ENCODE measurements at places on chromosomes 16 and 17.

DNA sequence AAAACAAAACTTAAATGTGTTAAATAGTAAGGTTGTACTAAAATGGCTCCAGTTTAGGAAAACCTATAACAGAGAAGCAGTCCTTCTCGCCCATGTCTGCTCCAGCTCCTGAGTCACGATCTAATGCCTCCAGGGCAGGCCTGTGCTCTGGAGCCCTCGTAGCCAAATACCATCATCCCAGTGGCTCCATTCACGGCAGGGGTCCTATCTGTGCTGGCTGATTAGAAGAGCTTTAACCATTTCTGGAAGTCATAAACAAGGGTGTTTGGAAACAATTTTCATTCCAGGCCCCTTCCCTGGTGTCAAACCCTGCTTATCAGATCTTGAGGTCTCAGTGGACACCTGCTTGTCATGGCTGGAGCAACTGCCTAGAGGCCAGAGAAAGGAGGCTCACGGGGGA is 336.9 kb downstream of the SOX9 start:
- DNase-seq: no peak

- no peak for DNase-seq
Measured at GRCh38 chr16:5070431-5071186, 1.0 kb upstream of the ALG1 start.

GRCh38 chr16:26595199-26595598 is 471.5 kb upstream of the C16orf82 start:
- no peak for DNase-seq

DNA sequence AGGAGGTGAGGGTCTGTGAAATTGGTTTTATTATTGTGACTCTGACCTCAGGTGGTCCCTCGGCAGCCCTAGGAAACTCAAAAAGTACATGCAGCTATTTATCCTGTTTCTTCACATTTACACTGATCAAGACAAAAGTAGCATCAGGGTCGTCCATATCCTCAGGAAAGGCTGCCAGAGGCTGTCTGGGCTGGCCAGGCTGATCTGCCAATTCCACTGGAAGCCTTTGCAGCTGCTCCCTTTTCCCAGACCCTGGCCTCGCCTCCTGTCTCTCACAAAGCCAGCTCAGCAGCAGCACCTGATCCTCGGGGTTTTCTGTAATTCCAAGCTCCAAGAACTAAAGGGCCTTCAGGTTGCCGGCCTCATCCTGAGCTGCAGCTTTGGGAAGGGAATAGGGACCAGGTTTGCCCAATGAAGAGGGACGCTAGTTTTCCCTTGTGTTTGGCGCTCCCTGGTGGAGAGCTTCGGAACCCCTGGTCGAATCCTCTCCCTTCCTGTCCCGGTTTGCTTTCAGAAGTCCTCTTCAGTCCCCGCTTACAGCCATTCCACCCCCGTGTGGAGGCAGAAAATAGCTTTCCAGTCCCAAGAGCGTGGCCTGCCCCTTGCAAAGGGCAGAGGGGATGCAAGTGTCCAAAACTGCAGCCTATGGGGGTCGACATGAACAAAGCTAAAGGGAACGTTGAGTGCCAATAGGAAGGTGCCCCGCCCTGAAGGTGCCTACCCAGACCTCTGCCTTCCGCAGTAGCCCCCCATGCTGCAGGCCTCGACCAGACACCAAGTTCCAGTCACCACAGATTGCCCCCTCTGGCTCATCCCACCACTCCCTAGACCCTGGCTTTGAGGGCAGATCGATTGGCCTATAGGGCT is 13.4 kb downstream of the MFSD6L start:
- DNase-seq: peak; percentile 14

- peak; percentile 29 for DNase-seq
Measured at GRCh38 chr16:31471875-31472708, at the start of gene TGFB1I1. Gene TGFB1I1 (plus strand): TSS chr16:31472152. CDS start chr16:31472189, 37 bp downstream.

GRCh38 chr16:85291302-85292148 is 179.3 kb upstream of the CIBAR2 start:
- DNase-seq: no peak

GRCh38 chr16:48597563-48598387 is 12.2 kb downstream of the N4BP1 start:
- no peak for DNase-seq

GRCh38 chr17:42537156-42537805 is 1.2 kb downstream of the NAGLU start:
- no peak for DNase-seq

GRCh38 chr17:45313996-45314740 is 2.7 kb downstream of the MAP3K14 start:
- no peak for DNase-seq

- peak; percentile 23 for DNase-seq
Measured at GRCh38 chr16:66717112-66717675, 20.7 kb upstream of the CMTM4 start.

DNA sequence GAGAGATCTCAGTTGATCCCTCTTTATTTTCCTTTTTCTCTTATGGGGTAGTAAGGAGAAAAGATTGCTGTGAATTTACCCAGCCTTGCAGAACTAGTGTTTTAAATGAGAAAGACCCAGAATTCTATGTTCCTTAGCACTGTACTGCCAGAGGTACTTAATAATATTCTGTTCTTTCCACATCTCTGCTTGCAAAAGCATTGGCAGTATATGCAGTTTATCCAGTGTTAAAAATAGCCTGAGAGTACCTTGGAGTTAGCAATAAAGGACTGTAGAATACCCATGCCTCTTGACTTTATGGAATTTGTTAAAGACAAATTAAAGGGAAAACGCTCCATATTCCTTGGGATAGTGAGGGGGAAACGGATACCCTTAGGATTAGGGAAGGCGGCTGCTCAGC is 11.9 kb downstream of the SLC7A6 start:
- no peak for DNase-seq

GRCh38 chr17:2309338-2310154 is 5.8 kb downstream of the SRR start:
- no peak for DNase-seq

DNA sequence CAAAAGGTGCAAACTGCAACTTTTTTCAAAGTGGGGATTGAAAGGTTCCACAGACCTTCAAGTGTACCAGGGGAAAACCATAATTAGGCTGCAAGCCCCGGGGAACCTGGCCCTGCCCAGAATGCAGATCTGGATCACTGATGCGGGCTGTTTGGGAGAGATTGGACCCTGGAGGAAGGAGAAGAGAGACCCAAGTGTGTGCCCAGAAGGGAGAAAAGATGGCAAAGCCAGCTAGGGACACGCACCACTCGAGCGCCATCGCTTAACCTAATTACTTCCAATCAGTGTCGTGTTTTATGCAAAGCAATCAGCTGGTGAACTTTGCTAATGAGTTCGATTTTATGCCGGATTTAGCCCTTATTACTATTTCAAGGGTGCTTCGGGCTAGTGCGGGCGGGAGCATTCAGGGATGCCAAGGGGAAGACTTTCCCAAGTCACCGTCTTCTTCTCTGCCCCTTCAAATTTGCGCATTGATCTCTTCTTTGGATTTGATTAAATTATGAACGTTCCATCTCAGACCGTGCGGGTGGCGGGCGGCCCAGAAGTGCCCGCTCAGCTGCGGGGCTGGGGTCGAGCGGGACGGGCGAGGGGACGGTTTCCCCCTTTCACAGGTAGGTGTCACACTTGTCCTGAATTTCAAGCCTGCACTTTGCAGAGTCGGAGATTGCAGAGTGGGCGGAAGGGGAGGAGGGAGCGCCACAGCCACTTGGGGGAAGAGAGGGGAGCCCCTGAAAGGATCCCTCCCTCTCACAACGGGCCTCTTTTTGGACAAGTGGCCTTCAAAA is 4.0 kb downstream of the IRX5 start:
- no peak for DNase-seq

DNA sequence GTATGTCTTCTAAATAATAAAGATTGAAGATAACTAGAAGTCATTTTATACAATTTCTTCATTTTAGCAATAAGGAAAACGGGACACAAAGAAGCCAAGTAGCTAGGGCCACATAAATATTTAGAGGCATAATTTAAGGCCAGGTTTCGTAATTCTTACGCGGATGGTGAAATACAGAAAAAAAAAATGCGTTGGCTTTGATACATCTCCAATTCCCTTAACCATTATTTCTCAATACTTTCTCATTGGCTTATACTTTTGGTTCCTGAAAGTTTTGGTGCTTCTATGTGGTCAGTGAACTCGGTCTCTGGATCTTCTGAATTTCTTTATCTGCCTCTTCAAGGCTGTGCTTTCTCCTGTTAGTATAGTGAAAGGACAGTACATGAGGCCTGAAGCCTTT is 888.1 kb downstream of the KCNJ2 start:
- DNase-seq: no peak

GRCh38 chr16:56247018-56247417 is 55.7 kb downstream of the GNAO1 start:
- no peak for DNase-seq

GRCh38 chr17:44223541-44224071 is 4.1 kb upstream of the UBTF start:
- no peak for DNase-seq

GRCh38 chr17:46024590-46024989 is 25.5 kb downstream of the STH start:
- no peak for DNase-seq

GRCh38 chr16:11092788-11093571 is 148.6 kb downstream of the CLEC16A start:
- no peak for DNase-seq

DNA sequence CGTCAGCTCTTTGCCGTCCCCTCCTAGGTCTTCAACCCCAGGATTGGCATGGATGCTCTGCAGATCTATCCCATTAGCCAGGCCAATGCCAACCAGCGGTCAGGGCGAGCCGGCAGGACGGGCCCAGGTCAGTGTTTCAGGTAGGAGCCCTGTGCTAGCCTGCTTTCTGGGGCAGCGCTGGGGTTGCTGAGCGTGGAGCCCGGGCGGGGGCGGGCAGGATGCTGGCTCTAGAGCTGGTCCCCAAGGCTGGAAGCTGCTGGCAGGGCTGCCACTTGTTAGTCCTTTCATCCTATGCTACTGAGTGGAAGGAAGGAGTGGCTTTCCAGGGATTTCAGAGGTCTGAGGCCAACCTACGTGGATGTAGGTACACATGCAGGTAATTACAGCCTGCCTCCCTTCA is 12.3 kb downstream of the DHX38 start:
- no peak for DNase-seq

GRCh38 chr16:10831894-10832886 is 13.6 kb upstream of the TVP23A start:
- DNase-seq: no peak

DNA sequence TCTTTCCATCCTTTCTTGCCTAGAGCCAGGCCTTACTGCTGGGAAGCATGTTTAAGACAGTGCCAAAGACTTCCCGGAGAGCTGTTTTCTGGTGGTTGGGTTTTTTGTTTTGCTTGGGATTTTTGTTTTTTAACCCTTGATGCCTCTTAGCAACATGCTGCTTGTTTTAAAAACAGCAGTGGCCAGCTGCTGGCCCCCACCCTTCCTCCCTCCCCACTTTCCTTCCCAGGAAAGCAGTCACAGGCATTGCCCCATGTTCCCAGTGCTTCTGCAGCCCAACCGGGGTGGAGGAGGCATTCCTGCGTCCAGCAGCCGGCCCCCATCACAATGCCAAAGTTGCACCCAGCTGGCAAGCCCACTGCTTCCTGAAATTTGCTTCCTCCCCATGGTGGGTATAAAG is 12.6 kb downstream of the TMEM132E start:
- DNase-seq: no peak

- no peak for DNase-seq
Measured at GRCh38 chr16:68715471-68715870, 21.6 kb upstream of the CDH1 start.

- peak; percentile 12 for DNase-seq
Measured at GRCh38 chr17:69047368-69048263, 13.1 kb downstream of the ABCA9 start.

DNA sequence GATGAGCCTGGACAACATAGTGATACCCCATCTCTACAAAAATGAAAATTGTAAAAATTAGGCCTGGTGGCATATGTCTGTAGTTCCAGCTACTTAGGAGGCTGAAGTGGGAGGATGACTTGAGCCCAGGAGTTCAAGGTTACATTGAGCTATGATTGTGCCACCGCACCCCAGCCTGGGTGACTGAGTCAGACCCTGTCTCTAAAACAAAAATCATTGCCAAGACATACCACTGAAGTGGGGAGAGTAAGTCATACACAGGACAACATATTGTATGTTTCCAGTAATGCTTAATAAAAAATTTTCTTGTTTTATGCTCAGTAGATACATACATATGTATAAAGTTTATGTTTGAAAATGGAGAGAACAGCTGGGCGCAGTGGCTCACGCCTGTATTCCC is 39.2 kb downstream of the NDE1 start:
- DNase-seq: no peak

- DNase-seq: no peak
Measured at GRCh38 chr17:38918129-38918913, 7.1 kb upstream of the LASP1NB start.

DNA sequence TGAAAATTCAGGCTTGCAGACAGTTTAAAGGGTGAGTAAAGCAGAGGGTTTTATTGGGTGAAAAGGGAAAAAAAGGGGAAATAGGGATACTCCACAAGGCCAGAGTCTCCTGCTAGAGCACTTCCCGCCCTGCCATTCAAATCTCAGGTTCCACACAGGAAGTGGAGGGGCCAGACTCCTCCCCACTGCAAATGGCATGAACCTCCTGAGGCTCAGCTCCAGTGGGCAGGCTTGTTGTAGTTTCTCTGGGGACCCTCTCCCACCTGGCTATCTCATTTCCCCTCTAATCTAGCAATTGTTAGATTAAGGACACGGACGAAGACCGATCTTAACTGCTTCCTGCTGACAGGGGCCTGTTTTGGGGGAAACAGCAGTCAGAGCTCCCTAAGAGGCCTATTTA is 43.4 kb downstream of the TAOK1 start:
- no peak for DNase-seq

- DNase-seq: peak; percentile 67
Measured at GRCh38 chr17:68011199-68011665, 15.0 kb upstream of the C17orf58 start.

GRCh38 chr16:13835387-13835786 is 84.6 kb upstream of the ERCC4 start:
- no peak for DNase-seq

DNA sequence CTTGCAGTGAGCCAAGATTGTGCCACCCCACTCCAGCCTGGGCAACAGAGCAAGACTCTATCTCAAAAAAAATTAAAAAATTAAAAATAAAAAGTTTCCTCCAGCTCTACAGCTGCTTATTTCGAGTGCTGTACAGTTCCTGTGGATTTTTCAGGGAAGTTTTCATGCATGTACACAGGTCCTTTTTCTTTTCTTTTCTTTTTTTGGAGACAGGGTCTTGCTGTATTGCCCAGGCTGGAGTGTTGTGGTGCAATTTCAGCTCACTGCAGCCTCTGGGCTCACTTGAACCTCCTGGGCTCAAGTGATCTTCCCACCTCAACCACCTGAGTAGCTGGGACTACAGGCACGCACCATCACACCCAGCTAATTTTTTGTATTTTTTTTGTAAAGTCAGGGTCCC is 15.9 kb downstream of the EEF2K start:
- no peak for DNase-seq

All from NCI-H510A treated with DMSO at 0.1 percent for 48 hours (cell line).